ENCODE measurements at places on chromosomes 1 and 21. TPM values are rescaled to one million over a fixed set of nuclear protein-coding genes. Genes with fewer than 3 reads are reported as not detected.

DNA sequence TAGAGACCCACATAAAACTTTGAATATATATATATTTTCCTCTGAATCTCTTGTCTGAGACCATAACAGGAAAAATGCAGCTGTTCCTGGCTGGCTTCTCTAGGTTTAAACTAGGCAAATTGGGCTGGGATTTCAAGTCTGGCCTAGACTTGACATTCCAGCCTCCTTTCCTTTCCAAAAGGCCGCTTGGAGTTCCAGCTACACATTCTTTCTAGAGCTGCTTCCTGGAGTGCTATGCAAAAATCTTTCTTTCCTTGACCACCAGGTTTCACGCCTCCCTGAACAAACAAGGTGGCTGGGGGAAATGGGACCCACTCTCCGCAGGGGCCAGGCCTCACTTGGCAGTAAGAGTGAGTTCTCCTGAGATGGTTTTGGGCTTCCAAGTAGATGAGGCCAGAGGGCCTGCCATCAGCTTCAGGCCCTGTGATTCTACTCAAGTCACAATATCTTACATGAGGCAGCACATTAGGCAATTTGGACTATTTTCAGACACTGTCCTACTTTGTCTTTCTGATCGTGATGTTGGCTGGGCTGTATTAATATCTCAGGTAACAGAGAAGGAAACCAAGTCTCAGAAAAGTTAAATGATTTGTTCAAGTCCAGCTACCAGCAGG lies 102.4 kb downstream of the FAM78B start:
- H3K36me3 ChIP-seq: no peaks in the 10 kb centered on the region
- no peaks in the 10 kb centered on the region for H3K4me1 ChIP-seq
- H3K4me3 ChIP-seq: no peak overlapping the region
- no peak overlapping the region for H3K27ac ChIP-seq
- H3K27me3 ChIP-seq: peaks cover 7% of the 10 kb centered on the region
- no peak for DNase-seq

- H3K27ac ChIP-seq: no peak overlapping the region
- no peaks in the 10 kb centered on the region for H3K36me3 ChIP-seq
- H3K4me3 ChIP-seq: no peak overlapping the region
Measured at GRCh38 chr1:178609015-178609414, 96.1 kb downstream of the TEX35 start.

DNA sequence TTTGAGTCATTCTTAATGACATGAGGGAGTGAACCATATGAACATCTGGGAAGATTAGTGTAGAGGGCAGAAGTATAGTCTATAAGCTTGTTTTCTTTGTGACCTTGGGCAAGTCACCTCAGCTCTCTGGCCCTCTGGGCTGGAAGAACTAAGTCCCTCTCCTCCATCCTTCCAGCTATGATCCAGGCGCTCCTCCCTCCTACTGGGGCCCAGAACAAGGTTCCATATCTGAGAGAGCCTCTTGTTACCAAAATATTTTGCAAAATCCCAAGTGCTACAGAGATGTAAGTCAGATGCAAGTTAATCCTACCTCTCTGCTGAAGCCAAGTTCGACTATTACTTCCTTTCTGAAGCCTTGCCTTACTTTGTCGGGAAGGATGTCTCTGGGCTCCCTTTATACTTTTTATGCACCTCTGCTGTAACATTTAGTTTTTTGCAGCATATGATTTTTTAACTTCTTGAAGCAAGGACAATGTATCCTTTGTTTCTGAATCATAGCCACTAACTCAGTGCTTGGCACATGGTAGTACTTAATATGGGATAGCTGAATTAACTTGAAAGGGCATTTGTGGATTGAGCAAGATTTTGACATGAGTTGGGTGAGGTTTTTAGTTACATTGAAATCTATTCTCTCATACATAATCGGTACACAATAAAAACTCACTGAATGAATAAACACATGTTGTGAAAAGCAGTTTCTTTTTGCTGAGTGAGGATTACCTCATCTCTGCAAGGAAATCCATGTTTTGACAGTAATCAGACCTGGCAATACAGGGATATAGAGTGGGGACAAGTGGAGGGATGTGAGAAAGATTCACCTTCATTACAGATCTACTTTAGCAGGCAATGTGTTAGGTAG lies 54.7 kb upstream of the BEND5 start:
- H3K36me3 ChIP-seq: no peaks in the 10 kb centered on the region
- H3K4me1 ChIP-seq: no peaks in the 10 kb centered on the region
- DNase-seq: no peak
- H3K4me3 ChIP-seq: no peak overlapping the region

DNA sequence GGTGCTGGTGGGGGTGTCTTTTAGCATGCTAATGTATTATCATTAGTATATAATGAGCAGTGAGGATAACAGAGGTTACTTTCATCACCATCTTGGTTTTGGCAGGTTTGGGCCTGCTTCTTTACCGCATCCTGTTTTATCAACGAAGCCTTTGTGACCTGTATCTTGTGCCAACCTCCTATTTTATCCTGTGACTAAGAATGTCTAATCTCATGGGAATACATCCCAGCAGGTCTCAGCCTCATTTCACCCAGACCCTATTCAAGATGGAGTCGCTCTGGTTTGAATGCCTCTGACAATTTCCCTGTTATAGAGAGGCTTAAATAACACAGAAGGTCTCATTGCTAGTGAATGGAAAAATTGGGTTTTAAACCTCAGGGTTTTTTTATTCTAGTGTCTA lies 300.8 kb upstream of the PROX1 start:
- H3K4me3 ChIP-seq: no peak overlapping the region
- no peak for DNase-seq
- no peaks in the 10 kb centered on the region for H3K36me3 ChIP-seq
- no peak overlapping the region for H3K27ac ChIP-seq

GRCh38 chr1:15184436-15185241 lies 31.1 kb downstream of the TMEM51 start:
- no peak overlapping the region for H3K4me3 ChIP-seq
- no peak overlapping the region for H3K27ac ChIP-seq
- H3K36me3 ChIP-seq: no peaks in the 10 kb centered on the region
- H3K4me1 ChIP-seq: peaks cover 2% of the 10 kb centered on the region
- DNase-seq: no peak
- H3K27me3 ChIP-seq: peaks cover 32% of the 10 kb centered on the region

Gene CHODL
- 1.2 TPM for polyA plus RNA-seq

GRCh38 chr1:7060745-7061144 lies 275.5 kb downstream of the CAMTA1 start:
- no peaks in the 10 kb centered on the region for H3K36me3 ChIP-seq
- no peak for DNase-seq
- peaks cover 24% of the 10 kb centered on the region for H3K27me3 ChIP-seq

DNA sequence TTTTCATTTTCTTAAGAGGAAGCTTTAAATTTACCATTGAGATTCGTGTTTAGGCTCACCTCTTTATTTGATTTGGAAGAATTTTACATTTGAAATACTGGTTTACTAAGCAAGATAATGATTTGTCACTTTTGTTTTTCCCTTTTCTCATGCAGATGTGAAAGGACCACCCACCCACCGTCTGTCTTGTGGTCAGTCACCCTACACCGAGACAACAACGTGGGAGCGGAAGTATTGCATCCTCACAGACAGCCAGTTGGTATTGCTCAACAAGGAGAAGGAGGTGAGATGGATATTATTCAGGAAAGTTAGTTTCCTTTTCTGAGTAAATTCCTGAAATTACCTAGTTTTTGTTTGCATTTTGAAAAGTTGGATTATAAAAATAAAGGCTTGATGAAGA lies 189.5 kb downstream of the RASAL2 start:
- no peaks in the 10 kb centered on the region for H3K36me3 ChIP-seq
- no peak for DNase-seq
- H3K4me3 ChIP-seq: no peak overlapping the region

- no peak for DNase-seq
- H3K27me3 ChIP-seq: peaks cover 30% of the 10 kb centered on the region
- no peak overlapping the region for H3K27ac ChIP-seq
- H3K36me3 ChIP-seq: no peaks in the 10 kb centered on the region
Measured at GRCh38 chr1:233480198-233480597, 133.7 kb upstream of the KCNK1 start.

Gene HNRNPU
- polyA plus RNA-seq: 281 TPM

DNA sequence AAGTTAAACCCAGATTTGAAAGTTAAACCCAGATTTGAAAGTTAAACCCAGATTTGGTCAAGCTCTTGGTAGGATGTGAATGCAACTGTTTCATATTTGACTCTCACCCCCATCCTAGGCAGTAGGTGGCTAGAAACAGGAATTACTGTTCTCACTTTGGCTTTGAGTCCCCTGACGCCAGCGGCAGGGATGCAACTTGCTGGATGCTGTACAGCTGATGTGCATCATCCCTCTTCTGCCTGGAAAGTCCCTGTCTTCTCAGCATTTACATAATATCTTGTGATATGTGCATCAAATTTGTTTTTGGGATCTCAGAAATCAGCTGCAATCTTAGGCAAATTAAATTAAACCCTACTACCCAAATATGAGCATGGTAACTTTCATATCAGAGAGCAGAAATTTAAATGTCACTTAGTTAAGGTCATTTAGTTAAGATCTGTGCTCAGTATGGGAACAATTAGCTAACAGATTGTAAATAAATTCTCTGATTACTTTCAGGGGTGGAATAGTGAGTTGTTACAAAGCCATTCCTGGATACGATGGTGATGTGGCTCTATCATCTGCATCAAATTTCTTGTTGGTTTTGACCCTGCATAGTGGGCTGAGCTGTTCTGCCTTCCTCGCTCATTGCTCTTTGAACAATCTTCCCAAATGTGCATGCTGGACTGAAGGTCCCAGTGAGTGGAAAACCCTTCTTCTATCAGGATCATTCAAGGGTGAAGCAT lies 6.8 kb upstream of the HAO2 start:
- peaks cover 39% of the 10 kb centered on the region for H3K27me3 ChIP-seq
- no peak overlapping the region for H3K27ac ChIP-seq
- no peak for DNase-seq
- H3K36me3 ChIP-seq: no peaks in the 10 kb centered on the region
- no peak overlapping the region for H3K4me3 ChIP-seq

DNA sequence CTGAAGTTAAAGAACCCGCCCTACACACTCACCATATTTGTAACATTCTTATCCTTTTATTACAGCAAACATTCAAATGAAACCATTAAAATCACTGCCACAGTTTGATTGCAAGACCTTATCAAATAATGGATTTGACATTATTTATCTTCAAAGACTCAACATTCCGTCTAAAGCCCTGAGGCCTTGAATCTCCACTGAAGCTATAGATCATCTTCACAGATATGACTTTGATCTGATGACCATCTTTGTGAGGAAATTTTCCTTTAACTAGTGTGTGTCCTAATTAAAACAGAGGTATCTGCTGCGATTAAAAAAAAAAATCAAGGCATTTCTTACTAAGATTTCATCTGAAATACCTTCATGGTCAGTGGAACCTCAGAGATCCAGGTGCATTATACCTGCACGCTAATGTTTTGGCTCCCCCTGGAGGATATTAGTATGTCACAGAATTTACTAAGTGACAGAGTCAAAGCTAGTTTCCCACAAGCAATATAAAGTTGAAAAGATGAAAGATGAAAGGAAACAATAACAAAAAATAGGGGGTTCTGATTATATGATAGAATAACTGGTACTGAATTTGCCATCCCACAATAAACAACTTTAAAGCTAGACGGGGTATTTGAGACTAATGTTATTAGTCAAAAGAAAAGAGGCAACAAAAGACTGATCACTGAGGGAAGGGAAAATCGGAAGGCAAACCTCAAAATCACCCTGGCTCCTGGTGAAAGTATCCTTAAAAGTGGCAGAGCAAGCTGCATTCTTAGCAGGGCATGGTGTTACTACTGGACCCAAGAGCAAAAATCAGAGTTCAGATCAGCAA lies 923.4 kb downstream of the NCAM2 start:
- no peak overlapping the region for H3K27ac ChIP-seq
- no peaks in the 10 kb centered on the region for H3K27me3 ChIP-seq
- DNase-seq: no peak
- no peak overlapping the region for H3K4me3 ChIP-seq

DNA sequence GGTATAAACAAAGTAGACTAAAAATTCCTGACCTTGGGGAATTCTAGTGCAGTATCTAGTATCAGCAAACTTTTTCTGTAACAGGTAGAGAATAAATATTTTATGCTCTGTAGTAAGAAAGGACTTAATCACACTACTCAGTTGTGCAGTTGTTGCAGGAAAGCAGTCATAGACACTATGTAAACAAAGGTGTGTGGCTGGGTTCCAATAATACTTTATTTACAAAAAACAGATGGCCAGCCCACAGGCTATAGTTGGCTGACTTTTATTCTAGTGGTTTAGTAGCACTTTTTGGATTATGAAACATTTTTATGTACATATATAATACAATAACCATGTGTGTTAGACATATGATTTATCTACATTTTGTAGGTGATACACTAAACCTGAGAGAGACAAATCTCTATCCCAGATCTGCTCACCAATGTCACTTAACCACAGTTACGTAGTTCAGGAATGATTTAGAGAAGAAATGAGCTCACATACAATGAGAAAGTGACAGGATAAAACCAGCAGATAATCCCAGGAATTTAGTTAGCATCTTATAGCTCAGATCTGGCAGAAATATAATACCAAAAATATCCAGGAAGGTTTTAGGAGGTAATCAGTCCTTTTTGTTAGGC lies 56.1 kb downstream of the MIER1 start:
- peaks cover 5% of the 10 kb centered on the region for H3K4me1 ChIP-seq
- peaks cover 23% of the 10 kb centered on the region for H3K36me3 ChIP-seq
- peak overlapping the region; percentile 67 for H3K4me3 ChIP-seq
- DNase-seq: no peak
- H3K27me3 ChIP-seq: no peaks in the 10 kb centered on the region

Gene IGSF21
- polyA plus RNA-seq: not detected

DNA sequence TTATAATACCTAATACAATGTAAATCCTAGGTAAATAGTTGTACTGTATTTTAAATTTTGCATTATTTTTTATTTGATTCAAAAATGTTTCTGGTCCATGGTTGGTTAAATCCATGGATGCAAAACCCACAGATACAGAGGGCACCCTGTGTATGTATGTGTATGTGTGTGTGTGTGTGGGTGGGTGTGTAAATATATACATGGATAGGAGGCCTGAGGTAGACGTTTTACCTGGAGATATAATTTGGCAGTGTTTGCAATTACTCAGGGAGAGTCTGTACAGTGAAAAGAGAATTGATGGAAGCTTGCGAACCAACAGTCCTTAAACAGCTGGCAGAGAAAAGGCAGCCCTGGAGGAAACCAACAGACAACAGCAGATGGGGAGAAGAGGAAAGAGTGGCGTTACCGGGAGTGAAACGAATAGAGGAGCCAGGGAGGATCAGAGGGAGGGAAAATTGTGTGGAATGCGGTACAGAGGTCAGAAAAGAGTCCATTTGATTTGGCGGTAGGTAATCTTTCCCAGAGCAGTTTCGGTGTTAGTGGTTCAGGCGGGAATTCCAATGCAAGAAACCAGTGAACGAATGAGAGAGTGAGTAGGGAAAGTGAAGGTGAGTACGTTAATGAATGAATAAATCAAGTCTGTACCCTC lies 47.9 kb upstream of the NBL1 start:
- H3K27ac ChIP-seq: peak overlapping the region; percentile 100
- H3K4me1 ChIP-seq: peaks cover 44% of the 10 kb centered on the region
- peak overlapping the region; percentile 96 for H3K4me3 ChIP-seq
- H3K27me3 ChIP-seq: no peaks in the 10 kb centered on the region
- H3K36me3 ChIP-seq: no peaks in the 10 kb centered on the region

- no peak for DNase-seq
- no peaks in the 10 kb centered on the region for H3K27me3 ChIP-seq
- H3K27ac ChIP-seq: no peak overlapping the region
- no peaks in the 10 kb centered on the region for H3K36me3 ChIP-seq
Measured at GRCh38 chr1:208043691-208044181, 132.8 kb upstream of the CD34 start.

GRCh38 chr1:212118167-212118871 lies 82.8 kb downstream of the DTL start:
- peaks cover 2% of the 10 kb centered on the region for H3K4me1 ChIP-seq
- no peak overlapping the region for H3K27ac ChIP-seq
- H3K36me3 ChIP-seq: no peaks in the 10 kb centered on the region
- H3K4me3 ChIP-seq: no peak overlapping the region
- H3K27me3 ChIP-seq: no peaks in the 10 kb centered on the region
